ENCODE measurements at places on chromosomes 3 and 15.

- DNase-seq, result no peak
Observed at GRCh38 chr3:148756311-148756710, 58.6 kb downstream of the AGTR1 start.

- DNase-seq, result no peak
Observed at GRCh38 chr3:18648159-18648558, 223.0 kb upstream of the SATB1 start.

- no peak for DNase-seq
Observed at GRCh38 chr3:140540262-140540661, 137.6 kb upstream of the TRIM42 start.

GRCh38 chr3:151859233-151859673, 14.2 kb upstream of the SUCNR1 start:
- DNase-seq, result no peak

DNA sequence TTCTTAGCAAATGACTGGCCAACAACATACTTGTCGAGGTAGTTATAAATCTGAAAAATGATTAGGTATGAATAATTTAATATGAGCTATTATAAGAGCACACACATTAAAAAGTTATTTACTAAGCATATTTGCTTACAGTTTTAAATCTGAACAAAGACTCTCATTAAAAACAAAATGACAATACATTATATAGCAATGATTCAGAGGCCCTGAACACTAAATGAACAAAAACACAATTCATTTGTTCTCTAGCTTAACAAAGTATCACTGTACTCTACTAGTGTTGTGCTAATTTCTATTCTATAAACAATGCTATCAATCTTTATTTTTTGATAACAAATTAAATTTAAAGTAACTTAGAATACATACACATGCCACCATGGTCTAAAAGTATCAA, 21.0 kb downstream of the CLPX start:
- no peak for DNase-seq

- DNase-seq, result no peak
Observed at GRCh38 chr3:15553749-15554148, 32.2 kb upstream of the COLQ start.

DNA sequence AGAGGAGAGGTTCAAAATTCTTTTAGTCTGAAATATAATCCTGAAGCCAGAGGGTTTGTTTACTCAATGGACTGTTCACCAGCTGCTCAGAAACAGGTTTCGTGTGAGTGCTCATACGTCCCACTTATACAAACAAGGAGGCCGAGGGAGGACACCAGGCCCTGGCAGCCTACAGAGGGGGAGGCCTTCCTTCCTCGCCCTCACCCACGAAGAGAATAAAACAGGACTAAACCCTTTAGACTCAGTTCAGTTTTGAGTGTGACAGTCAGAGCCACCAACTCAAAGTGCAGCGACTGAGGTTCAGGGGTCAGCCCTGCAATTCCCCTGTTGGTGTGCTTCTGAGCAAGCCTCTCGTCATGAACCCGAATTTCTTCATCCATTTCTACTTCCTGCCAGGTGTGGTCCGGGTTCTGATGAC, 17.3 kb downstream of the FAM174B start:
- no peak for DNase-seq

- DNase-seq, result no peak
Observed at GRCh38 chr15:82047453-82048400, 1.9 kb upstream of the MEX3B start.

DNA sequence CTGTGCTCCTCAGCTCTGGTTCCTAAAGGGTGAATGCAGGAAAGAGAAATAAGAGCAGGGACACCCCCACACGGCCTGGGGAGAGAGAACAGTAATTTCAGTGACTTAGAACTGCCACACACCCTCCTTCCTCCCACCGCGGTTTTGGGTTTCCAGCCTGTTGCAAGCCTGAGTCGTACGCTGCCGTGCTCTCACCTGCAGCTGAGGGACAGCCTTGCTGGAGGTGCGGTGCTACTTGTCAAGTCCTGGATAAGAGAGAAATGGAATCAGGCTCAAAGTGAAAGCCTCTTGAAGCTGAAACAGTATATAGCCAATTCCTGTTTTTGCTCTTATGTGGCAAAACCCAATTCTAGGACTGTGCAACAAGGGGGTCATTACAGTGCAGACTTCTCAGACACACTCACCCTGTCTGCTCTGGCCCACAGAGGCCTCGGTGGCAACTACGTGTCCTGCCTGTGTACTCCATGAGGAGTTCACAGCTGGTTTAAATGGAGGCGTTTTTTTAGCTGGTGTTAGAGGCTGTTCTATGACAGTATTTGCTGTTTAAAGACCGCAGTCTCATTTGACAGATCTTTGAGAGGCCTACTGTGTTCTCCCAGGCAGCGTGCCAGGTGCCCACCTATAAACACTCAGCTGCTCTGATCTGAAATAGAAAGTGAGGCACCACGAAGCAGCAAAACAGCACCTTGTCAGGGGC, 42.9 kb downstream of the TBC1D2B start:
- peak; percentile 42 for DNase-seq

DNA sequence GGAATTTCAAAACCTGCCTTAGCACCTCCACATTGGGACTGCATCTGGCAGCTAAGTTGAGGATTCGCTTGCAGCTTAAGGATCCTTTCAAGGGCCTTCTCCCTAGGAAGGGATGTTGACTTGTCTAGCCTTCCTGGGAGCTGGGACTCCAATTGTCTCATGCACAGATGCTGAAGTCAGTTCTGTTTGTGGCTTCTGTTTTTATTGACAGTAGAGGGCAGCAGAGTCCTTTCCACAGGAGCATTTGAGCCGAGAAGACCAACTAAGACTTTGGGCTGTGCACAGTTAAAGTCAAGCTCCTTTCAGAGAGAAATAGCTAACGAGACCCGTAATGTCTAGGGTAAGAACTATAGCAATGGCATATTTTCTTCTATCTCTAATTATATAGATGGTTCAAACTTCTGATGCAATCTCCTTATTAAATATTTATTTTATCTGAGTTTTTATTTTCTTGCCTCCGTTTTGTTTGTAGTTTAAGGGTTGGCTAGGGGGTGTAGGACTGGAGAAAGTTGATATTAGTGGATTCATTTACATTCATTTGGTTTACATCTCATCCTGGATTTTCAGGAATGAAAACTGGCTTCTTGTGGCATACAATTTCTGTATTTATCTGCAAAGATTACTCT, 59.7 kb upstream of the KBTBD8 start:
- no peak for DNase-seq

- no peak for DNase-seq
Observed at GRCh38 chr3:7204848-7205156, 343.9 kb downstream of the GRM7 start.

- no peak for DNase-seq
Observed at GRCh38 chr3:115912372-115912771, 289.1 kb downstream of the GAP43 start.

DNA sequence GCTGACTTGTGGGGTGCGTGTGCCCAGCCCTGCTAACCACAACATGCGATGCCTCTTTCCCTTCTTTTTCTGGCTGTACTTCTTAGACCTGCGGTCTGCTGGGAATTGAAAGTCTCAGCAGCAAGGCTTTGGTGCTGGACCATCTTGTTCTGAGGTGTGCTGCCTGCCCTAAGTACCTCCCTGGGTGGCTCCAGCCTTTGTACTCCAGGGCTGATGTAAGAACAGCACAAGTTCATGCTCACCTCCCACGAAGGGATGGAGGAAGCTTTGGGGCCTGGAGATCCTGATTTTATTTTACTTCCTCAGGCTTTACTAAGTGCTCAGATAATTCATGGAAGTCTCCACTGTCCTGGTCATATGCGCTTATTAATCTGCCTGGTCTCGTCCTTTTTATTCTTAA, 28.9 kb downstream of the FAM43A start:
- DNase-seq, result no peak

DNA sequence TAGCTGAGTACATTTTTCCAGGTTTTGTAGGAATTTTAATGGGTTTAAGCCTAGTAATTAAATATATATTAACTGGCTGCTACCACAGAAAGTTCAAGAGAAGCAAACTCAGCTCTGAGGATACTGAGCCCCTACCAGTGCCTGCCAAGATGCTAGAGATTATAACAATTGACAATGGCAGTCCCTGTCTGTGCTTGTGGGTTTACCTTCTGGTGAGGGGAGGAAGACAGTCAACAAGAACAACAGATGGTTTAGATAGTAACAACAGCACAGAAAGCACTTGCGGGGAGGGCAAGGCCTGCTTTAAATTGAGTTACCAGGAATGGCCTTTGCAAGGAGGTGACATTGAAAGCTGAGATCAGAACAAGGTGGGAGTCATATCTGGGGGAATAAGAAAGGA, 56.6 kb upstream of the ARHGEF3 start:
- no peak for DNase-seq

GRCh38 chr15:69648212-69648611, 195.6 kb downstream of the RPLP1 start:
- DNase-seq, result no peak

- no peak for DNase-seq
Observed at GRCh38 chr15:78205856-78206255, 28.5 kb downstream of the ACSBG1 start.

DNA sequence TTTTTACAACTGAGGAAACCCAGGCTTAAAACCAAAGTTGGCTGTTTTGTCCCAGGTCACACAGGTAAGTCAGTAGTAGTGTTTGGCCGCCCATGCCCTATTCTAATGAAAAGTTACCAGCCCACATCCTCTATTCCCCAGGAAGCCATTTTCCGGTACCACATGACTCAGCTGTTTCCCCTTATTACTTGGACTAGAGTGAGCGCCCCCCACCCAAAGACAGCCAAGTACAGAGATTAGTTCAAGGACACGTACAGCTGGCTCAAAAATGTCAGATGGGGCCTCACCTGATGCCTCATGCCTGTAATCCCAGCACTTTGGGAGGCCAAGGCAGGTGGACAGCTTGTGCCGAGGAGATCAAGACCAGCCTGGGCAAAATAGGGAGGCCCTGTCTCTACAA, 8.5 kb upstream of the KLHL6 start:
- no peak for DNase-seq

GRCh38 chr3:113690482-113690881, 6.0 kb downstream of the USF3 start:
- no peak for DNase-seq

- no peak for DNase-seq
Observed at GRCh38 chr15:69629631-69630161, 177.1 kb downstream of the RPLP1 start.

DNA sequence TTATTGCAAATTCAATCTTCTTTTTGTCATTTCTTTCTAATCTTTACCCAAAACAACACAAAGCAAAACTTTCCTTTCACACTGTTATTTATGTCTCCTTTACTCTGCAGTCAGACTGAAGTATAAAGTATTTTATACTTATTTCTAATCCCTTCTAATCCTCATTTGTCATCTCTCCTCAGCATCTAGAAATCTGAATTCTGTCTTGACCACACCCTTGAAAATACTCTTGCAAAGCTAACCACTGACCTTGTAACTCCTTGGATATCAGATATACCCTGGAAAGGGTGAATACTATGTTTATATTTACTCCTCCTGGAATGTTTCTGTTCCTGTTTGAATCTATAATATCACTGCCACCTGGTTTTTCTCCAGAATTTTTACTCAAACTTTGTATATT, 481.1 kb downstream of the ZNF385D start:
- DNase-seq, result no peak

DNA sequence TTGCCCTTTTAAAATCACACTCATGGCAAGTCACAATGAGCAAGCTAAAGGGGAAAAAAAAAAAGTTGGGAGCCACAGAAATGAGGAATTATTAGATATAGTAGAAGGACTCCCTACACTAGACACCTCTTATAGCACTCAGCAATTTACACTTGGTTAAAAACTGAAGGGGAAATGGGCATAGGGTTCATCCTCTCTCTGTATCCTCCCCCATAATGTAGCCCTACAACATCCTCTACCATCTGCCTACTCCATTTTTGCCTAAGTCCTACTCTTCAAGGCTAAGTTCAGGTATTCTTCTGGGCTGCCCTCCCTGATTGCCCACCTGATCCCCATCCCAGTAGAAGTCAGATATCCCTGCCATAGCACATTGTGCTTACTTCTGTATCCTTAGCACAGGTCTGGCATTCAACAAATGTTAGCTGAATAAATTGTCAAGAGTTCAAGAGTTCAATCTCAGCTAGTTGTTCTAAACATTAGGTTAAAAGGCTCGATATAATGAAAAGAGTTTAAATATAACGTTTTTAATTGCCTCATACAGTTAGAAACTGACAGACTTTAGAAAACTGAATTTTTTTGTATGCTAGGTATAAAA, 14.5 kb downstream of the SETD2 start:
- DNase-seq, result no peak

DNA sequence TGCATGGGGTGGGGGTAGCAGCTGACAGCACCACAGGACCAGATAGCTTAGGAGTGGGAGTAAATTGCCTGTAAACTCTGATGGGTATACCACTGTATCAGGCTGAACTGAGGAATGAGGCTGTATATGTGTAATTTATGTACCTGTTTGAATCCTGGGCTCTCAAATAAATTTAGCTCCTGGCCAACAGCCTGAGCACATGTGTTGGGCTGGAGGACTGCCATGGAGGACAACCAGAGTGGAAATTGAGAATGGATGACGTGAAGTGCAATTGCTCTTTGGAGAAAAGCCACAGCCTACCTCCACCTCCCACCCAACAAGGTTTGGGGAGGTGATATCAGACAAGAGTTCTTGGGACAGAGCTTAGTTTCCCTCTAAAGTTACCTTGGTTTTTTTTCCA, 328.6 kb upstream of the PROK2 start:
- no peak for DNase-seq

DNA sequence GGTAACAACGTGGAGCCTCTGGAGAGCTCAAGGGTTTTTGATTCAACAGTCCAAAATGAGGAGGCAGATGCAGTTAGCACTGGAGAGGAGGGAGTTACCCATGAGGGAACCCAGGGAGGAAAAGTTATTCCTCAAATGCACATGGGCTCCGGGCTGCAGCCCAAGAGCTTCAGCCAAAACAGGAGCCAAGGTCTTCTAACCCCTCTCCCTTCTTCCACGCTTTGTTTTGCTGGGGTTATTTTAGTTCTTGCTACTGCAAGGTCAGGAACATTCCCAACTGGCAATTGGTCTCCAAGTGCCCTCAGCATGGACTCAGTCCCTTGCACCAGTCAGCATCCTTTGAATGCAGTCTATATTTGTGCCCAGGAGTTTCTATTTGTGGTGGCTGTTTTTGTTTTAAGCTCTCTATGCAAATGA, 90.0 kb downstream of the TGFBR2 start:
- DNase-seq, result no peak

- peak; percentile 21 for DNase-seq
Observed at GRCh38 chr3:45841420-45841756, 531 bp downstream of the LZTFL1 start.

GRCh38 chr3:127929818-127930413, 14.9 kb downstream of the KBTBD12 start:
- DNase-seq, result no peak
